ENCODE measurements at places on chromosomes 3 and 15.

DNA sequence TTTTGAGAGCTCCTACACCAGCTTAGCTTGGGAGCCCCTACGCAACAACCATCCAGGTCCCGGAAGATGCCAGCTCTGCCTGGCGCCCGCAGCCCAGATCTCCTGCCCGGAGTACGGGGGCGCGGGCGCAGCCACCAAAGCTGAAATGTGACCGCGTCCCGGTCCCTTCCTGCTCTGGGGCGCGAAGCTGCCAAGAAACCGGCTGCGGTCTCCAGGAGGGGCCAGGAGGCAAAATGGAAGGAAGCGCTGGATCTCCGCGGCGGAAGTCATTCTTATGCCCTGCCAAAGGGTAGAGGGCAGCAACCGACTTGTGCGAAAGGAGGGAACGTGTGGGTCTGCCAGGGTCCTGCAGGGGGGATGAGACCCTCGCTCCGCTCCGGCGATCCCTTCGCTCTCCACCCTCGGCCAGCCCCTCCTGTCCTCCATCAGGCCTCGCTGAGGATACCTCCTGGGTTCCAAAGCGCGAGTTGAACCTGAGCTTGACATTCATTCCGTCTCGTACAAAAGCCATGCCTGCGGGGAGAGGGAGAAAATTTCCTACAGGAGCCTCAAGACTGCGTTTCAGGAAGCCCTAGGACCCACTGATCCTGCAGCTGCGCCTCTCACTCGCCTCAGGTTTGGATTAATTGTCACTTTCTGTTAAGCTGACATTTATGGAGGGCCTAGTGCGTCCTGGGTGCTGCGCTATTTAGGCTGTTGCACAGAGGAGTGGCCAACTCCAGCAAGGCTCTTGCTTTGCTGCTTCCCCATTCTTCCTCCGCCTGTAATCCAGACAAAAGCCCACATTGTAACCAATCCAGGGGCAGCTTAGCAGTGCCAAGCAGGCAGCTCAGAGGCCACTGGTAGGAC, 98.3 kb upstream of the VGLL3 start:
- no peak for DNase-seq

DNA sequence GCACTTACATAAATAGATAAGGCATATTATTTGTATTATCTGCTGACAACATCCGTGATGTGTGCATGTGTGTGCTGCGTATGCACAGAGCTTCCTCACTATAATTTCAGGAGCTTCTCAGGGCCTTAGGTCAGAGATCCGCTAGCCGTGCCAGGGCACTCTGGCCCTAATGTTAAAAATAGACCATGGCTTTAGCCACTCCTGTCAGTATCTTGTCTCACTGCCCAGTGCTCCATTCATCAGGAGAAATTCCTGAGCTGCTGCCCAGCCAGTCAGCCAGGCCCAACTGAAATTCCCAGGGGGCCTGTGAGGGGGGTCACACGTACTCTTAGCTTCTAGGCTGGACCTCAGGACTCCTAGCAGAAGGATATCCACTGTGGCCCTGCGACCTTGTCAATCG, 70.0 kb upstream of the ABHD2 start:
- no peak for DNase-seq

DNA sequence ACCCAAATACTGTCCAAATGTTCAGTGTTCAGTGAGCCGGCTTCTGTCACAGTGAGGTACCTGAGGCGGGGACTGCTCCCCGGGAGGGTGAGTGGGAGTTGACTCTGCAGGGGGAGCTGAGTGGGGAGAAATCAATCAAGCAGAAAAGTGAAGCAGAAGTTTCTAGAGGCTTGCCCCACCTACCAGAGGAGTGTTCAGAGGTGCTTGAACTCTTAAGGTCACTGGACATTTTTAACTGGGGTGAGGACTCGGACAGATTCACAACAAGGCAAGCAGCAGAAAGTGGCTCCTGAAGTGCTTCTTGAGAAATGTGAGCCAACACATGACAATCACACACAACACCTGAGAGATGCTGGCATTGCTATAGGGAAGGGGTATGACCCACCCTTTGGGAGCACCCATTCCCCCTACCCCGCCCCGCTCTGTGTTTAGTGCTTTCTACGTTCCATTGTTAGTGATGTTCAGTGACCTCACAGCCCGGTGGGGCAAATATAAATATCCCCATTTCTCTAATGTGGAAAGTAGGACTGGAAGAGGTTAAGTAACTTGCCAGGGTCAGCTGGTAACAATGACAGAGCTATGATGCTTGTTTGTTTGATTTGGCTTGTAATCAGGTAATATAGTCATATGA, 48.6 kb upstream of the AKAP13 start:
- no peak for DNase-seq

- no peak for DNase-seq
These were observed 397.7 kb downstream of the GAP43 start for GRCh38 chr3:116020989-116021388.

GRCh38 chr3:12662593-12663400, 1.1 kb downstream of the RAF1 start:
- DNase-seq, result no peak

GRCh38 chr3:111761309-111761795, 97.7 kb upstream of the PHLDB2 start:
- DNase-seq, result peak; percentile 14

DNA sequence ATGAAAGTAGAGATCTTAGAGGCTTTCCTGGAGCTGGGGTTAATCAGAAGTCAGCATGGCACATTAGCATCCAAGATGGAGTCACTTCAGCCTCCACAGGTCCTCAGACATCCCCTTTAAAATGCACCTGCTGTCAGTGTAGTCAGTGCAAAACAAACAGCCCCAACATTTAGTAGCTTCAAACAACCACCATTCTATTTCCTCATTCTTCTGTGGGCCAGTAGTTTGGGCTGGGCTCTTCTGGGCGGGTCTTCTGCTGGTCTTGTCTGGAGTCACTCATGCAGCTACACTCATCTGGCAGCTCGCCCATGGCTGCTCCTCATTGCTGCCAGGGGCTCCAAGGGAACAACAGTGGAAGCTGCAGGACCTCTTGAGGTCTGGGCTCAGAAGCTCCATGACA, 99.9 kb downstream of the TLE3 start:
- no peak for DNase-seq

DNA sequence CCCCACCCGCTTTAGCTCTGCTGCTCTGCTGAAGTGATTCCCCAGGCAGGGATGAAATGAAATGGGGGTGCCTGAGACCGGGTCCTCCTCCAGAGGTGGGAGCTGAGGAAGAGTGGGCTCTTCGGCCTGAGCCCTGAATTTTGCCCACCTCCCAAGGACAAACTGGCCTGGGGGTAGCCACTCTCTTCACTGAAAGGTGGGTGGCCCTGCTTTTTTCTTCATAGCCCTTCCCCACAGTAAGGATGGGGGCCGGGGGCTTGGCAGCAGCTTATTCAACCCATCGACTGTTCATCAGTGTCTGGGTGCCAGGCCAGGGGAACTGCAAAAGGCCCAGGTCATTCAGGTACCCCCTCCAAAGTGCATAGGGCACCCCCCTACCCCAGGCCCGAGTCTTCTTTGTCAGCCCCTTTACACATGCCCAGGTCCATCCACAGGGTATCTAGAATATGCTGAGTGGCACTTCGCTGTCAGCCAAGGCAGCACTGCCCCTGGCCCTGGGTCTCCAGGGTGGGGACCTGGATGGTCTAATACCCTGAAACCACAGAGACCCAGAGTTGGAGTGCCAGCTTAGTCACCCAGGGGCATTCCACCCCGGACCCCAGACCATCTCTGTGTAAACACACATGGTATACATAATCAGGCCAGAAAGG, 7.9 kb downstream of the SCN5A start:
- no peak for DNase-seq

GRCh38 chr3:17195192-17195611, 310.4 kb downstream of the PLCL2 start:
- peak; percentile 1 for DNase-seq

GRCh38 chr3:45496555-45496954, 98.0 kb upstream of the LIMD1 start:
- no peak for DNase-seq

- DNase-seq, result no peak
These were observed 296.6 kb upstream of the MME start for GRCh38 chr3:154783521-154783931.

- no peak for DNase-seq
These were observed 24.4 kb downstream of the AVEN start for GRCh38 chr15:34014556-34014955.

DNA sequence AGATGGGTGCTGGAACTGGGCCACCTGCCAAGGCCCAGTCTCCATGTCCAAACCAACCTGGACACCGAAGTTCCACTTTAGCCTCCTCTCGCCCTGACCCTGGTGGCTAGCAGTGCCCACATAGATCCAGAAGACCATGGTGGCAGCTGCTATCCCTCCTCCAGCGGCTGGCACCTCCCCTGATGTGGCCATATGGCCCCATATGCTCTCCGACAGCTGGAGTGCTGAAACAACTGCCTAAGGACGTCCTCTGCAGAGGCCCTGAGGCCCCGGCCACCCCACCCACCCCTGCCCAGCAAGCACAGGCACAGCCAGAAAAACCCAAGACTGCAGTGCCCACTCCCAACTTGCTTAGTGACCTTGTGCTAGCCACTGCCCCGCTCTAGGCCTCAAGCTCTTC, 182.3 kb upstream of the LINGO1 start:
- DNase-seq, result no peak

DNA sequence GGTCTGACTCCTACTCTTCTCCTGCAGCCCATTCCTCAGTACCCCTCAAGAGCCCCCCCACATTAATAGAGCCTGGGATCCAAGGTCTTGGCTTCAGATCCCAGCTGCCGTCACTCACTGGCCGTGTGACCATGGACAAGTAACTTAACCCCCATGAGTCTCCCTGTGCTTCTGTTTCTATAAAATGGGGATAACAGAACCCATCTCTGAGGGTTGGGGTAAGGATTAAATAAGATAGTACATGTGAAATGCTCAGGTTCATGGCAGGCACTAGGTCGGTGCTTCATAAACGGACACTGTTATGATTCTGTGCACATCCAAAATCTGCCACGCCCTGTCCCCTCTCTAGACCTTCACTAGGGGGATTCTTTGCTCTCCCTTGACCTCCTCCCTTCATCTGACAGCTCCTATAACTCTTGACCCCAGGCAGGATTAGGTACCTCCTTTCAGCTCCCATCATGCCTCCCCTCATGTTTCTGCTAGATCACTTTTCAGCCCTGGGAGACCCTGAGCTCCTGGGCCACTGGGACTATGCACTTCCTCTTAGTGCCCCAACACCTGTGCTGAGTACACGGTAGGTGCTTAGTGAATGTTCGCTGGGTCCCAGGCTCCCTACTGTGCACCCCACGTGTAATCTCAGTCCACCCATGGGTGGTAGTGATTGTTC, 1.5 kb downstream of the CAND2 start:
- no peak for DNase-seq

Measured in stimulated activated CD4-positive, alpha-beta T cell treated with anti-CD3 and anti-CD28 coated beads, Interleukin-15, amount 100 ng/mL, for 48 hours (primary cell).